ENCODE measurements at places on chromosomes 1 and 21.

GRCh38 chr1:82867781-82868180, 1067.0 kb downstream of the ADGRL2 start:
- no peak overlapping the region for H3K27ac ChIP-seq
- H3K27me3 ChIP-seq = no peaks in the 10 kb centered on the region
- no peak for DNase-seq
- H3K36me3 ChIP-seq = no peaks in the 10 kb centered on the region
- H3K4me1 ChIP-seq = no peaks in the 10 kb centered on the region

DNA sequence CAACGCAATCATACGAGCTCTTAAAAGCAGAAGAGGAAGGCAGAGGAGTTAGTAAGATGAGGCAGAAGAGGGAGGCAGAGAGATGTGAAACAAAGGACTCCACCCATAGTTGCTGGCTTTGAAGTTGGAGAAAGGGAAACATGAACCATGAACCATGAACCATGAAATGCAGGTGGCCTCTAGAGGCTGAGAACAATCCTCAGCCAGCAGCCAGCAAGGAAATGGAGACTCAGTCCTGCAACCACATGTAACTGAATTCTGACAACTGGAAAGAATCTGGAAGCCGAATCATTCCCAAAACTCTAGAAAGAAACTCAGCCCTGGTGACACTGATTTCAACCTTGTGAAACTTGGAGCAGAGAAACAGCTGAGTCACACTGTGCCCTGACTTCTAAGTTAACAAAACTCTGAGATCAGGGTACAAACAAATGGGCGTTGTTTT, 10.1 kb downstream of the DIPK1A start:
- H3K27ac ChIP-seq = no peak overlapping the region
- H3K4me1 ChIP-seq = peaks cover 13% of the 10 kb centered on the region
- DNase-seq = no peak

DNA sequence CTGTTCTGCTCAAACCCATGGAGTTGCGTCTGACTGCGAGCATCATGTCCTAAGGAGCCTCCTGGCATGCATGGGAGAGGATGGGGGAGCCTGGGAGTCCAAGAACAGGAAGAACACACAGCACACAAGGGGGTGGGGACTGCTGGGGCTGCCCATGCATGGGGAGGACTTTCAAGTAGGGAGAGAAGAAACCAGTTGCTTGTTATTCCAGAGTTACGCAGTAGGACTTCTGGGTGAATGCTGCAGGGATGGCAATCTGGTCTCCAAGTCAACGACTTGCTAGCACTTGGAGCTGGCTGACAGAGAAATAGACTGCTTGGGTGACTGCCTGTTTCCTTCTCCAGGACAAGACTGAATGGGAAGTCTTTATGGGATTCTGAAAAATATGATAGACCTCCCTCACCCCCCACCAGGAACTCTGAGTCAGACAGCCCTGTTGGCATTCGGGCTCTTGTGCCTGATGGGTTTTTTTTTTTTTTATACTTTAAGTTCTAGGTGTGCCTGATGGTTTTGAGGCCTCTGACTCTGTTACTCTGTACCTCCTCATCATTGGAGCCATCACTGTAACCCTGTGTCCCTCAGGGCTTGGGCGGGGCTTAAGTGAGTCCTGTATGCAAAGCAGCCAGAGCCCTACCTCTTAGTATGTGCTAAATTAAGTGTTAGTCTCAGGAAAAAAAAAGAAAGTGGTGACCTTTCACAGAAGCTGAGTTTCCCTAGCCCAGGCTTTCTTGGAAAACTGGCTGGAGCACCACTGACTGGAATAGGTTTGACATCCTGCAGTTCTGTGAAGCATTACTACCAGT, 30.3 kb downstream of the MAP3K21 start:
- H3K36me3 ChIP-seq = 0 out of 2 replicates have a peak, but pooled peaks cover 3% of the 10 kb centered on the region
- no peaks in the 10 kb centered on the region for H3K27me3 ChIP-seq
- DNase-seq = no peak
- H3K4me3 ChIP-seq = no peak overlapping the region
- no peak overlapping the region for H3K27ac ChIP-seq

DNA sequence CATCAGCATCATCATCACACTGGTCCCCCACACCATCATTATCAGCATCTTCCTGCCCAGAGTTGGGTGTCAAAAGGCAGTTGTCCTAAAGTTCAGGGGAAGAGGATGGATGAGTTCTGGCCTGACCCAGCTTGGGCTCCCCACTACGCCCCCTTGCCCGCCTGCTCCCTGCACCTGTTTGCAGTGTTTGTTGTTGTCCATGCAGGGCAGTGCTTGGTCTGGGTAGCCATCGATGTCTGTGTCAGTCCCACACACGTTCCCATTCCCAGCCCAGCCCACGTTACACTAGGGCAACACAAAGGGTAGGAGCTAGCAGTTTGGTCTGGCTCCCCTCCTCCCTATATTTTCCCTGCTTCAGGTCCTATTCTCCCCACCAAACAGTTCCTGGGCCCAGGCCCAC, 6.8 kb downstream of the THBS3 start:
- no peak overlapping the region for H3K4me3 ChIP-seq
- no peak for DNase-seq
- H3K27me3 ChIP-seq = no peaks in the 10 kb centered on the region
- peaks cover 52% of the 10 kb centered on the region for H3K36me3 ChIP-seq
- H3K4me1 ChIP-seq = peaks cover 14% of the 10 kb centered on the region

DNA sequence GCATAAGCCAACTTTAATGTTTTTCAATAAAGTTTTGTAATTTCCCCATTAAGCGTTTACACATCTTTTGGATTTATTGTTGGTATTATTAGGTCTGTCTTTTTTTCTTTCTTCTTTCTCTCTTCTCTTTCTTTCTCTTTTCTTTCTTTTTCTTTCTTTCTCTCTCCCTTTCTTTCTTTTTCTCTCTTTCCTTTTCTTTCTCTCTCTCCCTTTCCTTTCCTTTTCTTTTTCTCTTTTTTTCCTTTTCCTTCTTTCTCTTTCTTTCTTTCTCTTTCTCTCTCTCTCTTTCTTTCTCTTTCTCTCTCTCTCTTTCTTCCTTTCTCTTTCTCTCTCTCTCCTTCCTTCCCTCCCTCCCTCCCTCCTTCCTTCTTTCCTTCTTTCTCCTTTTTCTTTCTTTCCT, 31.3 kb downstream of the ERRFI1 start:
- no peak overlapping the region for H3K4me3 ChIP-seq
- H3K27ac ChIP-seq = 0 out of 2 replicates have a peak overlapping the region, but pooled peaks have one; percentile 23
- H3K27me3 ChIP-seq = no peaks in the 10 kb centered on the region
- peaks cover 3% of the 10 kb centered on the region for H3K4me1 ChIP-seq
- DNase-seq = no peak

DNA sequence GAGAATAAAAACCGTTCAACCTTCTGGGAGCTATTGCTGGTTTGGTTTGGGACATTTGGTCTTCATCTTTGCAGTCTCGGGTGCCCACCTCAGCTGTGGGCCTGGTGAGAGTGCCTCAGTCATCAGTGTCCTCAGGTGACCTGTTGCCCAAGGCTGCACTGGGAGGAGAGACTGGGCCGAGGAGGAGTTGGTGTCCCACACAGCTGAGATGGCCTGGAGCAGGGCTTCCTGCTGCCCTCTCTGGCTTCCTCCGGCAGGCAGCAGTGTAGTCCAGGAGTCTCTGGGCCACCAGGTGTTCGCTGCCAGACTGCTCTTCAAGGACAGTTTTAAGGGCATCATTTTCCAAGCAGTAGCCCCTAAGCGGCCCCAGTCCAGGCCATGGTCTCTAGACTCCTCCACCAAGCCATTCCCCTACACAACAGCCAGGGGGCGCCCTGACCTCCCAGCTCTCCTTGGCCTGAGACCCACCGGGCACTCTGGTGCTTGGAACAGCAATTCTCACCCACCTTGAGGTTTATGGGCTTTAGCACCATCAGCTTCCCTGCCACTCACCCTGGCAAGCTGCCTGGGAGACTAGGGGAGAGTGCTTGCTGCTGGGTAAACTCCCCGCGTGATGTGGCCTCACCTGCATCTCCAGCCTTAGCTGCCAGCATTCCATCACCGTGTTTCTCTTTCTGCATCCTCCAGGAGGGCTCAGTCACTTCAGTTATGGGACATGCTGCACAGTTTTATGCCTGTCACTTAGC, 9.1 kb upstream of the SYTL1 start:
- no peaks in the 10 kb centered on the region for H3K27me3 ChIP-seq
- no peak overlapping the region for H3K4me3 ChIP-seq
- no peaks in the 10 kb centered on the region for H3K4me1 ChIP-seq
- H3K27ac ChIP-seq = no peak overlapping the region
- peaks cover 4% of the 10 kb centered on the region for H3K36me3 ChIP-seq

- DNase-seq = no peak
- no peaks in the 10 kb centered on the region for H3K36me3 ChIP-seq
Observed at GRCh38 chr1:17251701-17252376, 2.9 kb downstream of the PADI3 start.

GRCh38 chr1:52658795-52659194, 25.8 kb downstream of the SHISAL2A start:
- no peaks in the 10 kb centered on the region for H3K27me3 ChIP-seq
- no peak overlapping the region for H3K27ac ChIP-seq
- H3K4me3 ChIP-seq = no peak overlapping the region

DNA sequence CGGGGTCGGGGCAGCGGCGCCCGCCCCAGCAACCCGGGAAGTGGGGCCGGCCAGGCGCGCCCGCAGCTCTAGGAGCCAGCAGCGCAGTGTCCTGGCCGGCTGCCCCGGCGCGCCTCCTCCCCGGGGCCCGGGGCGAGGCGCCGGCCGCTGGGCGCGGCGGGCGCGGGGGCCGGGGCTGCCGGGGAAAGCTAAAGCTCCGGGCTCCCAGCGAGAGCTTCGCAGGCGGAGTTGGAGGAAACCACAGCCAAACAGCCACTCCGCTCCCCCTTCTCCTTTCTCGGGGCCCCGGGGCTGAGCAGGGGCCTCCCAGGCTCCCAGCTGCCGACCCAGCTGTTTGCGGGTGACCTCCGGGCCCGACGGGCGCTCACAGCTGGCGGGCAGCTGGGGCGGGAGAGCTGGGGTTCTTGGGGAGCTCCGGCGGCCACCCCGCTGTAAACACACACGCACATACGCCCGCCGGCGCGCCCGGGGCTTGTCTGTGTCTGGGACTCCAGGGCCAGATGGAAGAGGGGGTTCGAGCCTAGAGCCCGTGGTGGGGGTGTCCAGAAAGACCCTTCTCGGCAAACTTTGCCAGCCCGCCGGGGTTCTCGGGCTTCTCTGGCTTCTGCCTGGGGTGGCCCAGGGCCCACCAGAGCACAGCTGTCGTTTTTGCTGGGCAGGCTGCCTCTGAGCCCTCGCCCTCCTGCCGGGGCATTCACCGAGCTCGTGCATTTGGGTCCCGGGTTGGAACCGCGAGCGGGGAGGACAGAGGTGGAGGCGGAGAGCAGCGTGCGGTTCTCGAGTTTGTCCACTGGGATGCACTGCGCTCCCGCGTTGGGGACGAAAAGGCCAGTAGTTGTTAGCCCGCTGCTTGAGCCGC, 1.5 kb downstream of the AJAP1 start:
- no peak overlapping the region for H3K27ac ChIP-seq
- no peaks in the 10 kb centered on the region for H3K4me1 ChIP-seq
- H3K27me3 ChIP-seq = no peaks in the 10 kb centered on the region
- DNase-seq = no peak

DNA sequence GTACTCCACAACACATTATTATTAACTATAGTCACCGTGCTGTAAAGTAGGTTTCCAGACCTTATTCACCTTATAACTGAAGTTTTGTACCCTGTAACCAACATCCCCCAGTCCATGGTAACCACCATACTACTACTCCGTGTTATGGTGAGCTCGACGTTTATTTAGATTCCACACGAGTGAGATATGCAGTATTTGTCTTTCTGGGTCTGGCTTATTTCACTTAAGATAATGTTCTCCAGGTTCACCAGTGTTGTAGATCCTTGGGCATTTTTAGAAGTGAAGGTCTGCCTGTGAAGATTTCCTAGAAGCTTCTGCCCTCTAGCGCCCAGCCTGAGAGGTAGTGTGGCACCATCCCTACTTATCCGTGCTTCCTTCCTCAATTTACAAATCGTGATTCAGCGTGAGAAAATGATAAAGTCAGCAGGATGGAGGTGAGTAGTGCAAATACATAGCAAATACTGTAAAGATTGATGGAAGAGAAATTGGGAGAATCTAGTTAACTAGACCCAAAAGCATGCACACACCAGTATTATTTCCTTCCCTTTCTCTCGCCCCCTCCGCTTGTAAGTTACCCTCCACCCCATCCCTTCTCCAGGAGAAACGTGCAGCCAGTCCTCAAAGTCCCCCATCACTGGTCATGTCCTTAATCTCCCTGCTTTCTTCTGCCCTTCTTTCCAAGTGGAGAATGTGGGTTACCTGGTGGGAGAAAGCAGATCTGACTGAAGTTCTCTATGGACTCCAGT, 36.0 kb upstream of the DISC1 start:
- no peak overlapping the region for H3K27ac ChIP-seq
- no peak overlapping the region for H3K4me3 ChIP-seq
- no peaks in the 10 kb centered on the region for H3K4me1 ChIP-seq
- H3K27me3 ChIP-seq = no peaks in the 10 kb centered on the region

- DNase-seq = no peak
- no peak overlapping the region for H3K27ac ChIP-seq
- peaks cover 26% of the 10 kb centered on the region for H3K36me3 ChIP-seq
- peaks cover 28% of the 10 kb centered on the region for H3K4me1 ChIP-seq
- no peaks in the 10 kb centered on the region for H3K27me3 ChIP-seq
Observed at GRCh38 chr1:247102381-247102780, 1.8 kb downstream of the ZNF669 start.

GRCh38 chr1:91165033-91165654, 143.3 kb upstream of the ZNF644 start:
- no peaks in the 10 kb centered on the region for H3K36me3 ChIP-seq
- DNase-seq = peak; percentile 92
- no peaks in the 10 kb centered on the region for H3K27me3 ChIP-seq
- peaks cover 11% of the 10 kb centered on the region for H3K4me1 ChIP-seq

GRCh38 chr21:31545036-31545435, 114.5 kb upstream of the SOD1 start:
- H3K4me1 ChIP-seq = peaks cover 23% of the 10 kb centered on the region
- no peak for DNase-seq
- no peaks in the 10 kb centered on the region for H3K27me3 ChIP-seq
- no peak overlapping the region for H3K27ac ChIP-seq
- H3K36me3 ChIP-seq = no peaks in the 10 kb centered on the region

DNA sequence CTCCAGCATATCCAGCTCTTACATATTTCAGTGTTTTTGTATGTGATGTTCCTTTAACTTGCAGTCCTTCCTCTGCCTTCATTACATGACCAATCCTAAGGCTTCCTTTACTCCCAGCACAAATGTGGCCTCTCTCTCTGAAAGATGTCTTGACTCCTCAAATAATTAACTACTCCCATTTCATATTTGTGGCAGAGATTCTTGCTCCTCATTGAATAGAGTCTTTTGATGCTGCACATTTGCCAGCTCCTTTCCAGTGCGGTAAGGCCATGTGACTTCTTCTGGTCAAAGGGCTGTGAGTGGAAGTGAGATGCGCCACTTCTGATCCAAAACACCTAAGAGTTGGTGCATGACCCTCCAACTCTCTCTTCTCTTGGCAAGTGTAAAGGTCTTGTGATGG, 19.1 kb upstream of the LAMC1 start:
- no peaks in the 10 kb centered on the region for H3K27me3 ChIP-seq
- no peak overlapping the region for H3K27ac ChIP-seq
- no peaks in the 10 kb centered on the region for H3K4me1 ChIP-seq
- no peaks in the 10 kb centered on the region for H3K36me3 ChIP-seq
- no peak for DNase-seq

DNA sequence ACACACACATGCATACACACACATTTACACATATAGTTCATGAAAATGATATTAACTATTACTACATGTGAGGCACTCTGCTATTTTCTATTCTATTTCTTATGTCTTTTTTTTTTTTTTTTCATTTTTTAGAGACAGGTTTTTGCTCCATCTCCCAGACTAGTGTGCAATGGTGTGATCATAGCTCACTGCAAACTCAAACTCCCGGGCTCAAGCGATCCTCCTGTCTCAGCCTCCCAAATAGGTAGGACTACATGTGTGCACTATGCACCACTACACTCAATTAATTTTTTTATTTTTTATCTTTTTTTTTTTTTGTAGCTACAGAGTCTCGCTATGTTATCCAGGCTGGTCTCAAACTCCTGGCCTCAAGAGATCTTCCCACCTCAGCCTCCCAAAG, 48.8 kb upstream of the RAB4A start:
- H3K36me3 ChIP-seq = no peaks in the 10 kb centered on the region
- H3K27me3 ChIP-seq = no peaks in the 10 kb centered on the region
- no peak for DNase-seq
- no peaks in the 10 kb centered on the region for H3K4me1 ChIP-seq
- no peak overlapping the region for H3K27ac ChIP-seq
